ENCODE measurements at places on chromosomes 2 and 18.

GRCh38 chr18:48164701-48165100 lies 234.2 kb upstream of the SMAD2 start:
- no peak for DNase-seq

GRCh38 chr2:178386986-178387597 lies 63.9 kb downstream of the PRKRA start:
- DNase-seq: no peak

DNA sequence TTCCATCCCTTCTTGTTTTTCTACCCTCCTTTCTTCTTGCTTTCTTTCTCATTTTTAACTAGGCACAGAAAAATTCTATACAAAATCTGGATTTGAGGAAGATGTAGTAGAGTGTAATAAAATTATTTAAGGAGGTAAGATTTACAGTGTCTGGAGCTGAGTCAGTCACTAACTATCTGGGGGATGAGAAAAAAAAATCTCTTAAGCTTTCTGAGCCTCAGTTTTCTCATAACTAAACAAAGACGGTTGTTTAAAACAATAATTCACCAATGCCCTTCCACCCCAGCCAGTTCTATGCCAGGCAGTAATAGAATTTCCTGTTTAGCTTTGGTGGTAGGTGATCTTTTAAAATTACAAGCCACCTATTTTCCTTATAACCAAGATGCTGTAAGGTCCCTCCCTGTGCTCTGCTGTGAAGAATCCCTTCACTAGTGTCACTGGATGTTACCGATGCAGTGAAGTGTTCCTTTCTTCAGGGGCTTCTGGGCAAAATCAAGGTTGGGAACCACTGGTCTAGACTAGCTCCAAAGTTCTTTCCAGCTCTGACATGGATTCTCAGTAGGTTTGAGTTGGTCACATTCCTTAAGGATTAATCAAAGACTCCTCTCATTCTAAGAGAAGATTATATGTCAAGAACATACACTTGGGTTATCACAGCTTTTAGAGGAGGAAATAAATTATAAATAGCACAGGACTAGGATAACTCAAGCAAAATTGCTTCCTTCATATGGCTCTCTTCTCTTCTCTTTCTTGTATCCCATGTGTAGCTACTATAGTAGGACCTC lies 289.0 kb downstream of the CDH2 start:
- peak; percentile 57 for DNase-seq

GRCh38 chr18:47150824-47151366 lies 595 bp upstream of the HDHD2 start:
- DNase-seq: no peak

DNA sequence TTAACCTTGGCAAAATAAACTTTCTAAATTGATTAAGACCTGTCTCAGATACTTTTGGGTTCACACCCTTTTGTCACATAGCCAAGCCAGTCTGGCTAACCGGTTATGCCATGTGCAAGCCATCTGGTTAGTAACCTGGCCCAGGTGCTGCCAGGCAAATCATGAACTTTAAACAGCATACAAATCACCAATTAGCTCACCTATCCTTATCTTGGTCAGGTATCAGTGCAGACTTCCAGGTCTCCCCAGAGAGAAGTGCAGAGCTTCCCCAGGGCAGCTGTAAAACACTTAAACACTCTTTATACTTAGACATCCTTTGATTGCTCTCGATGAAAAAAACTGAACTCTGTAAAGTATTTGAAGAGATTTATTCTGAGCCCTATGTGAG lies 14.9 kb upstream of the MC5R start:
- no peak for DNase-seq

- DNase-seq: no peak
Observed at GRCh38 chr18:44453505-44453904, 227.2 kb upstream of the SETBP1 start.

- peak; percentile 69 for DNase-seq
Observed at GRCh38 chr2:17538844-17539554, 1.5 kb upstream of the VSNL1 start.

- no peak for DNase-seq
Observed at GRCh38 chr2:2640371-2640770, 309.3 kb upstream of the MYT1L start.

- no peak for DNase-seq
Observed at GRCh38 chr2:222115296-222115695, 183.5 kb downstream of the PAX3 start.

GRCh38 chr2:186303091-186303490 lies 183.0 kb upstream of the ZC3H15 start:
- DNase-seq: no peak

GRCh38 chr2:201320701-201321100 lies 36.4 kb downstream of the FLACC1 start:
- DNase-seq: no peak

DNA sequence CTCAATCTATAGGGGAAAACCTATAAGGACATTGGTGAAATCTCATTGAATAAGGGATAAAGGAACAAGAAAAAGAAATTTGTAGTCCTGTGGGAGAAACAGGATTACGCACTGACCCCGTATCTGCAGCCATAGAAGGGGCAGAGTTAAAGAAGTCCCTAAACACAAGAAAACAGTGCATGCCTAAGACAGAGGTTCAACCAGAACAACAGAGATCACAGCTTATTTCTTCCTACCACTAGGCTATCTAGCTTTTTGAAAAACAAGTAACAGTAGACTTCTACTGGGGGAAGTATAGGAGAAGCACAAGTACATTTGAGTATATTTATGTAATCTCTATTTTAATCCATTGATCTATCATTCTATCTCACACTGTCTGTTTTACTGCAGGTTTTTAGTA lies 485.2 kb upstream of the REG3G start:
- DNase-seq: no peak

- DNase-seq: peak; percentile 91
Observed at GRCh38 chr2:46062637-46063412, 234.4 kb upstream of the EPAS1 start.

GRCh38 chr2:47534179-47534919 lies 131.4 kb downstream of the MSH2 start:
- DNase-seq: peak; percentile 93

GRCh38 chr2:109476641-109477441 lies 136.9 kb downstream of the SEPTIN10 start:
- no peak for DNase-seq

DNA sequence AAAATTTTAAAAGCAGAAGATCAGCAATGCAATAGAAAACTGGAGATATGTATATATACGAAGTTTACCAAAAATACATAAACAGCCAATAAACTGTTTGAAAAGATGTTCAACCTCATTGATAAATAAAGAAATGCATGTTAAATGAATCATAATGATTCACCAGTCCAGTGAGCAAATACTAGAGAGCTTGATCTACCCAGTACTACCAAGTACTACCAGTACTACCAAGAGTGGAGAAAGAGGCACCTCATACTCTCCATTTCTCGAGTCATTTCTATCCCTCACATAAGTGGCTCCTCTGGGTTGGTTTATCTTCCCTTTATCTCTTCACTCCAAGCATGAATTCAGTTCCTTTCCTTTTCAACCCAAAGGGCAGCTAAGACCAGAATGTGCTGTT lies 138.9 kb downstream of the MREG start:
- DNase-seq: no peak

DNA sequence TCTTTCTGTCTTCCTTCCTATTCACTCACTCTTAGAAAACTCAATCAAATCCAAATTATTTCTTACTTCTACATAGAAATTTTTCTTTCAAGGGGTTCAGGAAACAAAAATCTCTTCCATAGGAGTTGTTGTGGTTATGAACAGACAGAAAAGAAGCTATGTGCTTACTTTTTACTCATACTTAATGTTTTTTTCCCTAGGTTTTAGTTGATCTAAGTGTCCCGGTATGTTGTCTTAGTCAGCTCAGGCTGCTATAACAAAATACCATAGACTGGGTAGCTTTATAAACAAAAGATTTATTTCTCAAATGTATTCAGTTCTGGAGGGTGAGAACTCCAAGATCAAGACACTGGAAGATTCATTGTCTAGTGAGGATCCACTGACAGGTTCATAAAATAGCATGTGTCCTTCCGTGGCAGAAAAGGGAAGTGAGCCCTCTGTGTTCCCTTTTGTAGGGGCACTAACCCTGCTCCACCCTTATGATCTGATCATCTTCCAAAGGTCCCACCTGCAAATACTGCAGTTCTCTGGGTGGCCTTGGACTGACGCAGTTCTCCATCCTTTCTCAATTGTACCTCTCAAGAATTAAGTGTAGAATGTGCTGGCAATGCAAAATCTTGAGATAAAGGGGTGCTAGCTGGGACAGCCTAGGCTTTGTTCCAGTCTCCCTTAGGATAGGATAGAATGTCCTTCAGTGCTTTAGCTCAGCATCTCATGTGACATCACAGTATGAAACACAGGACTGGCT lies 14.4 kb upstream of the VRK2 start:
- peak; percentile 30 for DNase-seq

DNA sequence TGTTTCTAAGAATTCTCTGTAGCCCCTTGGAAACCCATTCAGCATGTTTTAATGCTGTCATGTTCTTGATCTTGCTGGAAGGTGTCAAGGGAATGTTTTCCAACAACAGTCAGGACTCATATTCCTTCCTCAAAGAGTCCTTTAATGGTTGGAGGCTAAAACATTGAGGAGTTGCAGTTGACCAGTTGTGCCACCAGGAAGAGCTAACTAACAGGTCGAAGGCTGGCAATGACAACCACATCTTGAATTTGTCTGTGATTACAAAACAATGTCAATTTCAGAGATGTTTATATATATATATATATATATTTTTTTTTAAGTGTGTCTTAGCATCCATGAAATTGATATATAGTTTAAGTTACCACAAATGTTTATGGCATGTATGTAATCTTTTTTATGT lies 151.5 kb downstream of the INO80D start:
- no peak for DNase-seq
